Stimulated activated CD8-positive, alpha-beta memory T cell treated with anti-CD3 and anti-CD28 coated beads, Interleukin-15, amount 100 ng/mL, for 48 hours (primary cell): ENCODE measurements at places on chromosomes 12 and 14.
A peak's percentile ranks its signal among the peaks of the same experiment; 100 is the strongest.

GRCh38 chr14:66610154-66610563 is 102.2 kb downstream of the GPHN start:
- no peak for DNase-seq

GRCh38 chr12:32444895-32445294 is 45.5 kb downstream of the FGD4 start:
- no peak for DNase-seq

GRCh38 chr12:6767353-6768319 is 1.5 kb downstream of the PTMS start:
- DNase-seq: no peak

DNA sequence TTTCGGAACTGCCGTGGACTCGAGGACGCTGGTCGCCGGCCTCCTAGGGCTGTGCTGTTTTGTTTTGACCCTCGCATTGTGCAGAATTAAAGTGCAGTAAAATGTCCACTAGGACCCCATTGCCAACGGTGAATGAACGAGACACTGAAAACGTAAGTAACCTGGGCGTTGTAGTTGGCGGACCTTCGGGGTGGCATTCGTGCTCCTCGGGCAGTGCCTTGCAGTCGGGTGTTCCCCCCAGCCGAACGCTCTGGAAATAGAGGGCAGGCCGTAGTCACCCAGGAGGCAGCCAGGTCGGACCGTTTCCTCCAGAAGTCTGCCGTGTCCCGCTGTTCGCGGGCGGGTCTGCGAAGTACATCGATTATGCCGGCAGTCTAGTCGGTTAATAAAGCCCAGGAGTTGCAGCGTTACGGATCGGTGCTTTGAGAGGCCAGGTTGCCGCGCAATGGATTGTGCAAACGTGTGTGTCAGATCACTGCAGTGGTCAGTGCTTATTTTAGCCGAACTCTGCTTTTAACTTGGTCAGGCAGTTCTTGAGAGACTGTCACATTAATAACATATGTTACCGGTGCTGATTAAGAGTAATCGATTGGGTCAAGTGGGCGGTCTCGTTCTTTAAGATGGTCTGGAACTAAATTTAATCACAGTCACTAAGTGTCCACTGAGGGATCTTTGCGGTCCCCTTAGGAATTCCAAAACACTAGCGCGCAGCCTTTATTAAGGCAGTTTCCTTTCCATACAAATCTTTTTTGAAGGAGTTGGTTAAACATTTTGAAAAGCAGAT is 906 bp downstream of the MARK3 start:
- DNase-seq: peak; percentile 8

GRCh38 chr14:100588671-100589070 is 1.5 kb upstream of the BEGAIN start:
- no peak for DNase-seq

DNA sequence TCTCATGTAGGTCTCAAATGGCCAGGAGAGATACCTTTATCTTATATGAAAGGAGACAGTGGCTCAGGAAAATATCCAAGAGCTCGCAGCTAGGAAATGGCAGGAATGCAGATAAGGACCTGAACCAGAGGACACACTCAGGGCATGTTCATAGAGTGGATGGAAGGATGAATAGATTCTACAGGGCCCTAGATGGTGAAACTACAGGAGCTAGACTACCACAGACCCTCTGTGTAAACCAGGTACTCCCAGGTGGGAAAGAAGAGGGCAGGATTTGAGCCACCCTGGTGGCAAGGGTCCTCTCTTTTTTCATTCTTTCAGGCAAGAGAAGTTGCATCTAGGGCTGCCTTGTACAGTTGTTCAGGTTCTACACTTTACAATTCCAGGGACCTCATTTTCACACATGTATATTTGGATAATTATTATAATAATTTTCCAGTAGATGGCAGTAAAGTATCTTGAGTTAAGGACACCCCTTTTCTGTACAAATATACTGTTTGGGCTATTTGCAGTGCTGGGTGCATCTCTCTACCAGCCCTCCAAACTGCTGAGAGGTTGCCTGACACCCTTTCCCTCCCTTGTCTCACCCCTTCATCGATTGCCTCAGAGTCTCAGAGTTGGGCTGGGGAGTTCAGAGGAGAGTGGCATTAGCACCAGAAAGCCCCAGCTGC is 10.5 kb upstream of the ZDHHC22 start:
- no peak for DNase-seq

DNA sequence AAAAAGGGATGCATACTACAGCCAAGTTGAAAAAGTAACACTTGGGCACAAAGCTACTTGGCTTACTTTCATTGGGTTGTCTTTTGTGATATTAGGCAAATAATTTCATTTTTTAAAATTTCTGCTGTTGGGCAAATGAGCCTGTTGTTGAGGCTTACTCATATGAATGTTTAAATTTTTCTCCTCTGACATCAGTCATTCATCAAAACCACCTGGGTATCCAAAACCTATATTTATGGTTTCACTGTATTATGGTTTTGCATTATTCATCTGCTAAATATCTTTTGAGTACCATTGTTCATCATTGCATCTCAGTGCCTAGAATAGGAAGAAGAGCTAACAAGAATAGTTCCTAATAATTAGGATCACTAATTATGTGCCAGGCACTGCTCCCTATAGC is 28.1 kb downstream of the DYRK2 start:
- DNase-seq: no peak

DNA sequence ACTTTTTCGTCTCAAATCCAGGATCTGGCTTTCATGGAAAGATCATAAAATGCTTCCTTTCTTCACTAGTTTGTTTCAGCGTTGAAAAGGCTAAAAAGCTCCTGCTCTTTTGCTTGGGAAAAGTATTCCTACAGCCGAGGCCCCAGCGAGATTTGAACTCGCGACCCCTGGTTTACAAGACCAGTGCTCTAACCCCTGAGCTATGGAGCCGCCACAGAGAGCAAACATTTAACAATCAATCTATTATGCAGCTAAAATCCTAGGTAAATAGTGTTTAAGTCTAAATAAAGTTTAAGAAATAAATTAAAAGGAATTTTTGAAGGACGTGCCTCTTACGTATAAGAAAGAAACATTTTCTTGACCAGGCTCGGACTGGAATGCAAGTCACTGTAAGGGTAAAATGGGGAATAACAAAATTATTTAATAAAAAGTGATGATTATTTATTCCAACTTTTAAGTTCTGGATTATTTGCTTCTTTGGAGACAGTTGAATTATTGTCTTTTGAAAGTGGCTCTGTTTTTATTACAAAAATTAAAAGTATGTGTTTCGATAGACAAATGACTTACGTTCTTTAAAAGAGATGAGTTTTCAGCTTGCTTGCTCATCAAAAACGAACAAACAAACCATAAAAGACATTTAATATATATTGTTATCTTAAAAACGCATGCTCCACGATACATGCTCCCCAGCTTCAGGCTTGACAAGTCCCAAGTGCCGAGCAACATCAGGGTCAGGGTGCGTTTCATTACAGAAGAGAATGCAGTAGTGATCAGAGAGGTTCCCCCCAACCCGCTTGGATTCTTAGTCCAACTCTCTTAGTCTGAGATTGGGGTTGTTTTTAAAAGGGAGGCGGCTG is 10.2 kb downstream of the OR6S1 start:
- DNase-seq: no peak

- DNase-seq: no peak
Measured at GRCh38 chr12:121230538-121230907, 20.6 kb downstream of the P2RX4 start.

GRCh38 chr12:3453990-3454680 is 36.9 kb upstream of the PRMT8 start:
- DNase-seq: no peak

GRCh38 chr14:99263564-99264330 is 8.2 kb downstream of the BCL11B start:
- DNase-seq: no peak

DNA sequence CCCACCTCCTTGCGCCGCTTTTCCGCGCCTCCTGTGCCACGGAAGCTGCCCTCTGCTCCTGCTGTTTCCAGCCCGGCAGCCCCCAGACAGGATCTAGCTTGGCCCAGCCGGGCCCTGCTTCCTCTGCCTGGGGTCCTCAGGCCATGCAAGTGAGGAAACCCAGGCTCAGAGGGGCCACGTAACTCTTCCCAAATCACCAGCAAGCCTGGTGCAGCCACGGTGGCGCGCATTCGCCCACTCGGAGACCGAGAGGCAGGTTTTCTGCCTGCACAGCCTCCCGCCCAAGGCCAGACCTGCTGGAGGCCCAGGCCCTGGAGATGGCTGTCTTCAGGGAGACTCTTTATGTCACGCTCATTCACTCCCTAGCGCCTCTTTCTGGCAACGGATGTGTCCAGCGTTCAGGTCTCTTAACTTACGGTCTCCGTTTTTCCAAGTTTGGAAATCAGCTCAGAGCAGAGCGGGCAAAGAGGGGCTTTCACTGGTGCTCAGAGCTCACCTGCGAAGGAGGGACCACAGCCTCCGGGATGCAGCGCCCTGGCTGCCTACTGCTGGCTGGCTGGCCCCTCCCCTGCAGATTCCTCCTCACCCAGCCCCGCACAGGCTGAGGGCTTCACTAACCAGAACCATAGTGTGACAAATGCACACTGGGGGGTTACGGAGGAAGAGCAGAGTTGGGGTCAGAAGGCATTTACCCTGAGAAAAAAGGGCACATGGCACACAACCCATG is 20.6 kb upstream of the CEP170B start:
- DNase-seq: no peak

DNA sequence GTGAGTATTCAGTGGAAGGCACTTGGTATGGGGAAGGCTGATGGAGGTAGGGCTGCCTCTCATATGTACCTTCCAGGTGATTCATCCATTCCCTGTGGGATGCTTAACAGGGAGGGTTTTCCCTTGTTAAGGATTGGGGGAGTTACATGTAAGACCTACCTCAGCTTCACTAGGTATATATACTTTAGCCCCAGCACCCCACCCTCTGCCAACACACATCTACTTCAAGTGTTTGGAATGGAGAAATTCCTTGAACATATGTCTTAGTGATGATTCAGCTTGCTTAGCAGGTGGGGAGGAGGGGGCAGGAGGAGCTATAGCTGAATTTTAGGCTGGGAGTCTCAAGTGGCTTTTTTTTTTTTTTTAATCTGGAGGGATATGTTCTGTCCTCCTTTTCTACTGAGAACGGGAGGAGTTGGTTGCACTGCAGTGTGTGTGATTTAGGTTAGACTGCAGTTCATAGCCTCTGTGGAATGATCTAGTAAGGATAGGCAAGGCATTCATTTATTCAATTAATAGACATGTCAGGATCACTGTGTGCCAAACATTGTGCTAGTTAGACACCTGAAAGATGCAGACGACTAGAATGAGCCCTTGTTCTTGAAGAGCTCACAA is 1.7 kb downstream of the PIP4K2C start:
- DNase-seq: no peak

DNA sequence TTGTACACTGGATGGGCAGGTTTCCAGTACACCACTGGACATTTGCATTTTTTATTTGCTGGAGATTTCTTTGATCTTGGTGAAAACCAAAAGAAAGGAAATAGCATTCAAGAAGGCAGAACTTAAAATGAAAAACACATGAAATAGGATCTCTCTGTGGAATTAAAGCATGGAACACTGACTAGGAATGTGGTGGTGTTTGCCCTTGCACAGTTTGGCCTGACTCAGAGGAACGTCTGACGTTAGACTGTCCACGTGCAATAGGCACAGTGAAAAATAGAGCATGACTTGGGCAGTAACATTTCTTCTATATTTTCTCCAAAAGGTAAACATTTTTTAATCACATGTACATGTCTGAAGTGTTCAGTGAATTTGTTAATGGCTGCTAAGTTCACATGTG is 474.1 kb upstream of the PRICKLE1 start:
- DNase-seq: no peak

DNA sequence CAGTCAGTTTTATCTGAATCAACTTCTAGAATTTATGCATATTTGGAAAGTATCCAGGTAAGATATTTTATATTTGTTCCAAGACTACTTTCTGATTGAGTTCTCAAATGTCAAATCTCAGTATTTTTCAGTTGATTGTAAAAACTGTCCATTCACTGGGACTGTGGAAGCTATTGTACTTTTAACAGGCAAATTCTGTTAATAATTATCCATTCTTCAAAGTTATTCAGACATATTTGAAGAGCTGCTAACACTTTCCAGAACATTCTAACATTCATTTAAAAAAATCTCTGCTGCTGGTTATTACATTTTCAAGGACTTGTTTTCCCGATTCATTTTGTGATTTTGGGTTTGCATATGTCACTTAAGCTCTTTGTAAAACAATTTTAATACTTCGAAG is 59.7 kb downstream of the PIK3C2G start:
- no peak for DNase-seq

DNA sequence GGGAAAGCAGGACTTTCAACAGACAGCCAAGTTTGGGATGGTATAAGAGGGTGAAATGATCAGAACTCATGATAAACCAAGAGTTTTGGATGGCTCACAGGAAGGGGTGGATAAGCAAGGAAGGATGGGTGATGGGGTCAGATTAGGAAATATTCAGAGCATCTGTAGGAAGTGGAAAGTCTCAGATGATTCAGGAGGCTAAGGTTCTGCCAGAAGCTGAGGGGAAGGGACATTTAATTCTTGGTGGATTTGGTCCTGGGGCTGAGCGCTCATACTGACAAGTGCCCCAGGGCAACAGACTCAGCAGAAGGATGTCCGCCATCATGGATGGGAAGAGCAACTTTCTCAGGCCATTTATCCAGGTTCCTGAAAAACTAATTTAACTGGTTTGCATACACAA is 28.4 kb upstream of the BDKRB2 start:
- DNase-seq: no peak

DNA sequence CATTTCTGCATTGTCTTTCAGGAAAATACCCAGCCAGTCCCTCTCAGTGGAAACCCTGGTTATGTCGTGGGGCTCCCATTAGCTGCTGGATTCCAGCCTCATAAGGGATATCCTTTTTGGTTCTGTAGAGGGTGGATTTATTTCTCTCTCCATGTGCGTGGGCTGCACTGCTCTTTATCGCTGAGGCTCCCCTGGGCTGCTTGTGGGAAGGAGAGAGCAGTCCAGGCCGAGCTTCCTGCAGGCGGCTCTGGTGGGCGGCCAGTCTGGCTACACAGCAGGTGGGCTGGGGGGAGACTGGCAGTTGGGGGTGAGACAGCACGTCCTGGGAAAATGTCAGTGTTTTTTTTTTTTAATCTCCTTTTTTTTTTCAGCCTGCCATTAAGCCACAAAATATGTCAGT is 27.6 kb downstream of the TCTN1 start:
- no peak for DNase-seq

GRCh38 chr14:51298895-51299294 is 58.8 kb downstream of the TMX1 start:
- no peak for DNase-seq

- DNase-seq: no peak
Measured at GRCh38 chr12:119175081-119175480, 3.6 kb upstream of the HSPB8 start.
